NCI-H1930 (cell line): ENCODE measurements at places on chromosomes 6 and 20.

GRCh38 chr20:19435821-19436220, 223.4 kb downstream of the SLC24A3 start:
- DNase-seq = no peak

GRCh38 chr6:161918109-161918531, 644.3 kb upstream of the AGPAT4 start:
- DNase-seq = no peak

DNA sequence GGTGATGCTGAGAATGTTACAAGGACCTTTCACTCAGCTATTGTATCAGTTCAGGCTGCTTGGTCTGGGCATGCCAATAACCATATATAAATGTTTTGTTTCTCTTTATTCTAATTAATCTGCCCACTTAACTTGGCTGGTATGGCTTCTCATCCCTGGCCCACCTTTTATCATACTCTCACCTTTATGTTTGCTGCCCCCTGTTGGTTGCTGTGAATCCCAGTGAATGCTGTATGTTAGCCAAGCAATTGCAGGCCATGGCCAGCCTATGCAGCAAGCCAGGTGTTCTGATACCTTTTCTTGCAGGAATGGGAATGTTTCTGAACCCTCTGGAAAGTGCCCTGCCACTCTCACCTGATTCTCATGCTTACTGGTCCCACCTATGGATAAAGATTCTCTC, 54.6 kb downstream of the PCSK2 start:
- peak; percentile 62 for DNase-seq

DNA sequence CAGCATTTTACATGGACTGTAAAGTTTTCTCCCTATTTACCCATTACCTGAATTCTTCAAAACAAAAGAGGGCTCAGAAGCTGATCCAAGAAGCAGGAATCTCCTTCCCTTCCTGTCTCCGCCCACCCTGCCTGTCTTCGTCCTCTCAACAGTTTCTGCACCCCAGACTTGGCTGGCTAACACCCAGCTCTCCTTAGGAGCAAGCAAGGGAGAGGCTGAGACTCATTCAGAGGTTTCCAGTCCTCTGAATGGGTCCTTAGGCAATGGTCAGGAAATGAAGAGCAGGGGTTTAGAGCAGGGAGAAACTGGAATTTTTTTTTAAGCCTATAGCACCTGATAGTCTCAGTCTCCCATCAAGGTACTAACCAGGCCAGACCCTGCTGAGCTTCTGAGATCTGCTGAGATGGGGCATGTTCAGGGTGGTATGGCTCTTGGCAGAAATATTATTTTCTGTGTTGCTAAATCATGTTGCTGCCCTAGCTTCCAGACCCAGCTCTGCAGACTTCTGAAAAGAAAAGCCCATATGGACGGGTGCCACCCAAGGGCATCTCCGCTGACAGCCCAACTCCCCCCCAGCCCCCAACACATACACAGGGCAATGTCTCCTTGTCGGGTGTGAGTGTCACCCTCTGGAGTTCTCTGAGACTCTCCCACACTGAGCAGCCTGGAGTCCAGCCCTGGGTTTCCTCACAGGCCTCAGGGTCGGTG, 74.6 kb upstream of the CD93 start:
- no peak for DNase-seq

GRCh38 chr6:142013287-142013686, 119.4 kb upstream of the GJE1 start:
- DNase-seq = no peak

DNA sequence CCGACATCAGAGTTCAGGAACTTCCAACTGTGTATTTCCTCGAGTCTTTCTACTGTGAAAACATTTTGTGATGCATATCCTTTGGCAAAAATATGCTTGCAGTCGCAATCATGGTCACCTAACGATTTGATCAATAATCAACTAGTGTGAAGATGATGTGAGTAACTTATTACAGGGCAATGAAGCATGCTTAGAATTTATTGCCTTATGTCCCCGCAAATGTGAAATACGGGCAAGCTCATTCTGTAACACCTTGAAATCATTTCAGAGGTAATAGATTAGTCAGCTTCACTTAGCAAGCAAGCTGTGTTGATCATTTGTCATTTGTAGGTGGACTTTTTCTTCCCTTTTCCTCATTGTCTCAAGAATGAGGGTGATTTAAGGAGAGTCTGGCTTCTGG, 67.9 kb upstream of the DOK5 start:
- no peak for DNase-seq

GRCh38 chr6:6798448-6798860, 209.9 kb downstream of the LY86 start:
- DNase-seq = no peak

GRCh38 chr20:19407736-19408135, 195.3 kb downstream of the SLC24A3 start:
- DNase-seq = no peak

DNA sequence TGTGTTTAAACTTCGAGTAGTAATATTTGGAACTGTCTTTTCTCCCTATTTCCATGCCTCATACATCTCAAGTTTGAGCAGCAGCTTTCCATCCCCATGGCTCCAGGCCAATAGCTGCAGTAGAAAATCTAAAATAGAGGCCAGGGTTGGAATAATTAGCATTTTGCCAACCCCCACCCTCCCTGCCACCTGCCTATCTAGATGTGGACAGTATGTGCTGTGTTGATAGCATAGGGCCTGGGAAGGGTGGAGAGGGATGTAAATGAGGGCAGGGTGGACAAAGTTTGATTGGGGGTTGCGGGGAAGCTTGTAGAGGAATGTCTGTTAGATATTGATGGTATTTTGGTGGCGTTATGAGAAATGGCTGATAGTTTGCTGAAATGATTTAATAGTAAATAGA, 5.6 kb downstream of the TOP1 start:
- DNase-seq = no peak

GRCh38 chr20:39885975-39886649, 802.9 kb downstream of the MAFB start:
- no peak for DNase-seq
